ENCODE measurements at places on chromosomes 5 and 9.

- DNase-seq = no peak
Observed at GRCh38 chr5:150301170-150301505, 1.6 kb downstream of the ARSI start.

DNA sequence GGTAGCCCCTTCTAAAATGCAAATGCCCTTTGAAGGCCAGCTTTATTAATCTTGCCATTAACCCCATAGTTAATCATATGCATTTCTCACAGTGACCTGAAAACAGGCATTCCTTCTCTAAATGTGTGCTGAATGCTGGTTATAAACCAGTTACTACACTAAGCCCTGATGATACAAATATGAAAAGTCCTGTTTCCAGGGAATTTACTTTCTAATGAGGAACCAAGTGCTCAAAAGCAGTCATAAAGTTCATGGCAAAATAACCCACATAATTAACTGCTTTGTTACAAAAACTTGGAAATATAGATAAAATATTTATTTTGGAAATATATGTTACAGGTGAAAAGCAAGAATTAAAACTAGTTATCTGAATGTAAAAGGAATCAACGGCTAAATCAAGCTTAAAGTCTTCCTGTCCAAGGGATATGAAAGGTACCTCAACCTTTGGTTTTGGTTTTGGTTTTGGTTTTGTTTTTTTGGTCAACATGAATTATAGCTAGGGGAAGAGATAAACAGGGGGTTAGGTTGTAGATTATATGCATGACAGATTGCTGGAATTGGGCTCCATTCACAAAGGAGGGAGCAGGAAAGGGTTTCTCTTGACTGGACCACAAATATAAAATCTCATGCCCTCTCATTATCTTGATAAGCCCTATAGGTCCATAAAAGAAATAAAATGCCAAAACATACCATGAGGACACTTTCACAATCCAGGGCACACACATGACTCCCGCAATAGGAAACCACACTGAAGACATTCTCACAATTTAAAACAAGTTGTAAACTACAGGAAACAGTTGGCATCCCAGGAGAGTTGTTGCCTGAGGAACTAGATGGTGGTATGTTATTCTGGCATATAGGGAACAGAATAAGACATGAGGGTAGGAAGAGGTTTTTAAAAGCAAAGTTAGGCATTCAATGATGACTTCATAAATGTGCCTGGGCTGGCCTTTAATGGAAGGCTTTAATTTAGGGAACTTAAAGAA, 46.7 kb upstream of the MACIR start:
- no peak for DNase-seq

DNA sequence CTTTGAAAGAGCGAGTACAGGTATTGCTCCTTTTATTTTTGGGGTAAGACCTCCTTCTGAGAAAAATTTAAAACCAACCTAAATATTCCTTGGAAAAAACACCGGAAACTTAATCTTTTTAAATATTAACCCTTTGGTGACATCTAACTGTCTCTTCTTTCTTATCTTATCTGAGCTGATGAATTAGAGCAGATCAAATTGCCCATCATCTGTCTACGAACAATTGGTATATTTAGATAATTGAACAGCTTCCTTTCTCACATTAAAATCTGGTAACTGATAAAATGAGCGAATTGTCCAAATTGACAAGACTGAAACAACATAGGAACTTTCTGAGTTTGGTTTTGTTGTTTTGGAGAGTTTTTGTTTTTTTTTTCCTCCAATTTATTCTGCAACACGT, 2.0 kb downstream of the ISL1 start:
- DNase-seq = no peak

DNA sequence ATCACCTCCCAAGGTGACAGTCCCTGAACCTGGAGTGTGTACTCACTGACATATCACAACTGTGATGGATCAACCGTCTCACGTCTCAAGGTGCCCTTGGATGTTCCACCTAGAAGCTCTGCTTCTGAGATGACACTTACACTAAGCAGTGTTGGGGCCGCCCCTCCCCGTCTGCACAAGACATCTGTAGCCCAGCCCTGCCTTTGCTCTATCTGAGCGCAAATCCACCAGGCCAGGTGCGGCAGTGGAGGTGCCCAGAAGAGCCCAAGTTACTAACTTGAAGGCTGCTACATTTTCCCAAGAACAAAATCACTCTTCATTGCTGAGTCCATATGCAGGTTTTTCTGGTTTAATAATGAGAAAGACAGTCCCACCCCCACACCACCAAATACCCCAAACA, 148.3 kb downstream of the FSTL4 start:
- no peak for DNase-seq

- DNase-seq = no peak
Observed at GRCh38 chr5:1850324-1851154, 32.2 kb downstream of the IRX4 start.

GRCh38 chr5:43193894-43194265, 1.9 kb downstream of the NIM1K start:
- no peak for DNase-seq
